ENCODE measurements at places on chromosomes 2 and 18. TPM values are rescaled to one million over a fixed set of nuclear protein-coding genes. Genes with fewer than 3 reads are reported as not detected.

NOSTRIN gene
- 0.22 TPM for polyA plus RNA-seq

PSMA8 gene
- not detected for polyA plus RNA-seq

COMMD1 gene
- polyA plus RNA-seq, result 22.8 TPM

TCF4 gene
- polyA plus RNA-seq, result not detected

DYNAP gene
- polyA plus RNA-seq, result not detected

SCYGR4 gene
- polyA plus RNA-seq, result not detected

PSMD1 gene
- 136 TPM for polyA plus RNA-seq

CXCR2 gene
- polyA plus RNA-seq, result not detected

LOXHD1 gene
- not detected for polyA plus RNA-seq

CCDC74A gene
- polyA plus RNA-seq, result 0.17 TPM

PCBP1 gene
- 137 TPM for polyA plus RNA-seq

NAGK gene
- 24.4 TPM for polyA plus RNA-seq

SERPINB7 gene
- not detected for polyA plus RNA-seq

CYBRD1 gene
- polyA plus RNA-seq, result 0.51 TPM

COLEC11 gene
- 1.5 TPM for polyA plus RNA-seq

ANKZF1 gene
- 131 TPM for polyA plus RNA-seq

DAW1 gene
- not detected for polyA plus RNA-seq

RAX gene
- polyA plus RNA-seq, result not detected

GRCh38 chr2:46082531-46083485 is 214.4 kb upstream of the EPAS1 start:
- no peak for DNase-seq

GRCh38 chr2:27375513-27376099 is 4.9 kb downstream of the ZNF513 start:
- no peak for DNase-seq

DNA sequence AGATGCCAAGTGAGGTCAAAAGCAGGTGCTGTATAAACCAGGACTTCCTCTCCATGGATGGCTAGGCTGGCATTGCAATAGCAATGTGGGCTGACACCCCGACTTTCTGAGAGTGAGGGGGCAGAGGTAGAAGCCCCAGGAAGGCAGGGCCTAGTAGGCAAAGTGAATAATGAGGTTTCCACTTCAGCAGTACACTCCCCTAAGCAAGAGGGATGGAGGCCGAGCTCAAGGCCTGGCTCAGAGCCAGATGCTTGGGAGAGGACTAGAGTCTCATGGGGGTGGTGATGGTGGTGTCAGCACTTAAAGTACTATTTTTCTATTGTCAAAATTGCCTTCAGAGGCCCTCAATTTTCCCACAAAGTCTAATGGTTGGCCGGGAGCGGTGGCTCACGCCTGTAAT is 41.6 kb upstream of the HK2 start:
- DNase-seq, result no peak

DNA sequence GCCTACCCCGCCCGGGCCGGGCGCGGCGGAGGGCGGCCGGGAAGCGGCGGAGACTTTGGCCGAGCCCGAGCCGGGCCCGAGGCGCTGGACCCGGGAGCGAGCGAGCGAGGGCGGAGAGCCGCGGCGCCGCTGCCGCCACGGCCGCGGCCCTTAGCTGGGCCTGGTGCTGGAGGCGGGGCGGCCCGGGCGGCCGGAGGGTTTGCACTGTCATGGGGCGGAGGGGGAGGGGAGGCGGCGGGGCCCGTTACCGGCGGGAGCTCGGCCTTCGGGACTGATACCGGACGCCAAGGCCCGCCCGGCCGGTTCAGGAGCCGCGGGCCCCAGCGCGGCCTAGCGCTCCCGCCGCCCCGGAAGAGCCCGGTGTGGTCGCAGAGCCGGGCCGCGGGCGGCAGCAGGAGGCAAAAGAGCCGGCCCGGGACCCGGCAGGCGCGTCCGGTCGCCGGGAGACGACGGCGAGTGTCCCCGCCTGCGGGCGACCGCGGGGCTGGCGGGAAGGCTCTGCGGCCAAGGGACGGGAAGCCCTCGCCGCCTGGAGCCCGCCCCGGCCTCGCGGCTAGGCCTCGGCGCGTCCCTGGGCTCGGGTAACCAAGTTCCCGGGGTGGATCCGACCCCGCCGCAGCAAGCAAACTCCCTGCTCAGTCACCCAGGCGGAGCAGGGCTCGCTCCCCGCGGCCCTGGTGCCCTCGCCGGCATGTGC is 697 bp downstream of the KCMF1 start:
- no peak for DNase-seq

DNA sequence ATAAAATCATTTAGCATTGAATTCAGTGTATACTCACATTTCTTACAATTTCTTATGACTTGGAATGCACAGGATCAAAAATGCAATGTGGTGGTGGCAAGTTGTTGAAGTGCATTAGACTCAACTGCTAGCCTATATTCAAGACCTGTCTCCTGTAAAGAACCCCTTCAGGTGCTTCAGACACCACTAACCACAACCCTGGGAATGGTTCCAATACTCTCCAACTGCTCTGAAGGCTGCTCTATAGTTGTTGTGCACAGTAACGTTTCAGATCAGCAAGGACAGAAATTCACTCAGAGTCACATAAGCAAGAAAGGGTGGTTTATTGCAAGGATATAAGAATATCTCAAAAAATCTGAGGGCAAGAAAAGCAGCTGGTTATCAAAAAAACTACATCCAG is 6.5 kb downstream of the GKN1 start:
- no peak for DNase-seq

- no peak for DNase-seq
Measured at GRCh38 chr2:18503376-18504228, 56.9 kb downstream of the RDH14 start.

DNA sequence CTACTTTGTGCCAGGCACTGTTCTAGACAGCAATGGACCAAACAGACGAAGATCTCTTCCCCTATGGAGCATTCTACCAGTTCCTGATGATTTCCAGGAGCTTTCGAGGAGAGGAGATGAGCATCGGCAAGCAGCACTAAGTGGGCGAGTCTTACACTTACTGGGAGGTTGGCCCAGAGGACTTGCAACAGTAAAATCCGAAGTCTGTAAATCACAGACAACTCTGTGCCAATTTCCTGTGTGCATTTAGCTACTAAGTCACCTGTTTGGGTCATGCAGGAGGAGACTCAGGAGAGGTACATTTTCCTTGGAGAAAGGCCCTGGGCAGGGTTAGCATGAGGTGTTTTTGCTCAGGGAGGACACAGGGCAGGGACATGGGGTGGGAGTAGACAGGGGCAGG is 58.9 kb downstream of the TRPM8 start:
- DNase-seq, result no peak

GRCh38 chr2:74515271-74515980 is 1.2 kb downstream of the TLX2 start:
- DNase-seq, result no peak

- DNase-seq, result no peak
Measured at GRCh38 chr2:135685361-135685760, 56.3 kb upstream of the UBXN4 start.
